G401 (cell line): ENCODE measurements at places on chromosomes 11 and 22. TPM values are rescaled to one million over a fixed set of nuclear protein-coding genes. Genes with fewer than 3 reads are reported as not detected.
A peak's percentile ranks its signal among the peaks of the same experiment; 100 is the strongest.

Gene MS4A12
- total RNA-seq, result not detected in 2 replicates

Gene RAB1B
- 67.8 and 81.8 TPM in 2 replicates for total RNA-seq

Gene MEI1
- not detected in 2 replicates for total RNA-seq

Gene CRYBB2
- 0.86 TPM in 1 of 2 replicates, not detected in the other for total RNA-seq

Gene OR2AT4
- not detected in 2 replicates for total RNA-seq

Gene KDM4E
- total RNA-seq, result 0.20 TPM in 1 of 2 replicates, not detected in the other

DNA sequence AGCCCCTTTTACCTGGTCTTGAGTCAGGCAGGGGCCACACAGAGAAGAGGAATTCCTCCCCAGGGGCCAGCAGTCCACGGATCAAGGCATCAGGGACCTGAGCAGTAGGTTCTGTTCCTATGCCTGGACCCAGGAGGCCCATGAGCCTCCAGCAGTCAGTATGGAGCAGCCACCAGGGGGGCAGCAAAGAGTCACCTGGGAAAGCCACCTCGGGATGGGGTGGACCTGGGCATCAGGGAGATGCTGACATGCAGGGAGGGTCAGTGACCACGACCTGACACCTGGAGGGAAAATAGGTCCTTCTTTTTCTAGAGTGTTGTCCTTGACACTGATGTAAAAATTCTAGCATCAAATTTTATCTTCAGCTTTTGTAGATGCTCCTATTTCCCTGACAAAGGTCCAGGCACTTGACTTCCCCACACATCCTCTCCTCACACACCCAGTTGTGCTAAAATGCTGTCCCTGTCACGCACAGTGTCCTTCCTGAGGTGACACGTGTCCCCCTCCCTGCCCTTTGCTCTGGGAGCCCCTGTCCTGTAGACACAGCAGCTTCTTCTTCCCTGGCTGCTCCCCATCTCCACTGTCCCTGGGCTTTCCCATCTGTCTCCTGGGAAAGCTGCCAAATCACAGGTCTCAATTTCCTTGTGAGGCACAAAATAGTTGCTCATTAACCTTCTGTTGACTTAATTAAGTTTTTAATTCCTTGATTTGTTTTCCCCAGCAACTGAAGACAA lies 70.0 kb upstream of the IGLL5 start:
- peak; percentile 41 for DNase-seq

- peak; percentile 1 for DNase-seq
These were observed 141.4 kb upstream of the E2F8 start for GRCh38 chr11:19382131-19382611.

GRCh38 chr11:64250415-64251015 lies 815 bp upstream of the PLCB3 start:
- no peak for DNase-seq

GRCh38 chr22:47423266-47423665 lies 660.8 kb downstream of the TBC1D22A start:
- no peak for DNase-seq

GRCh38 chr11:43576803-43577521 lies 103.6 kb upstream of the HSD17B12 start:
- peak; percentile 78 for DNase-seq

DNA sequence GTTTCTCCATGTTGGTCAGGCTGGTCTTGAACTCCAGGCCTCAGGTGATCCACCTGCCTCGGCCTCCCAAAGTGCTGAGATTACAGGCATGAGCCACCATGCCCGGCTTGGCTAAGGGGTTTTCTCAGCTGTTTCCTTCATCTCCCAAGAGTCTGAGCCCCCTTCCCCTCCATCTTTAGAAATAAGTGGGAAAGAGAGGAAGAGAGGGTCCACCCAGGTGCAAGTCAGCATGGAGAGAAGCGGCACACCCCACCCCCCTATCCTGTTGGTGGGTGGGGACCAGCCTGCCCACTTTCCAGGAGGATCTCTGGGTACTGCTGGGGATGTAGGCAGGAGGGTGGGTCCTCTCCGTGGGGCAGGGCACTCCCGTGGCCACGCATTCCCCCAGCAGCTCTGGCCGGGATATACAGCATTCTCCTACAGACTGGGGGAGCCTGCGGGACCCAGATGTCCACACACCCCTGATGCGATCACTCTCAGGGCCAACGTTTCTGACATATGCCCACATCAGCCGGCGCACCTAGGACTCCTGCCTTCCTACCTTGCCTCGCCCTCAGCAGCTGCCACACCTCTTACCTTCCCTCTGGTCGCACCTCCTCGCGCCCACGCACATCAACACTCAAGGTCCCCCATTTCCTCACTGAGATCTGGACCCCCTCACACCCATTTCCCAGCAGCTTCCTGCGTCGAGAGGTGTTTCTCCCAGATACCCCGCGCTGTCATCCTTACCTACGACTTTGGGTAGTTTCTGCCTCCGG lies 8.9 kb downstream of the SCARF2 start:
- no peak for DNase-seq

DNA sequence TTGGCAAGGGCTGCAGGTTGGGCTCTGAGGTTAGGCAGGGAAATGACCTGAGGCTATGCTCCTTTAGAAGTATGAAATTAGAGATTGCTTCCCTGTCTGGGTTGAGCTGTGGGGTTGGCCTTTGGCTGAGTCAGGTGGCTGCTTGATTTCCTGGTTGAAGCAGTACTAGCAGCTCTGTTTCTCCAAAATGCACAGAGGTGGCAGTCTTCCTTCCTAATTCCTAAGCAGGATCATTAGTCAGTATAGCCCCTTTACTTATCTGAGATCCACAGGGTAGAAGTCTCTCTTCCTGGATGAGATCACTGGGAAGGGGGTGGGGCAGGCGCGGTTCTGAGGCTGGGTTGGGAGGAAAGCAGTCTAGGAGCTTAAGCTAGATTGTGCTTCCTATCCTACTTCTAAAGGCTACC lies 1917.5 kb downstream of the LRRC4C start:
- DNase-seq, result no peak

- DNase-seq, result no peak
These were observed 2.3 kb upstream of the TCN2 start for GRCh38 chr22:30604723-30605122.

DNA sequence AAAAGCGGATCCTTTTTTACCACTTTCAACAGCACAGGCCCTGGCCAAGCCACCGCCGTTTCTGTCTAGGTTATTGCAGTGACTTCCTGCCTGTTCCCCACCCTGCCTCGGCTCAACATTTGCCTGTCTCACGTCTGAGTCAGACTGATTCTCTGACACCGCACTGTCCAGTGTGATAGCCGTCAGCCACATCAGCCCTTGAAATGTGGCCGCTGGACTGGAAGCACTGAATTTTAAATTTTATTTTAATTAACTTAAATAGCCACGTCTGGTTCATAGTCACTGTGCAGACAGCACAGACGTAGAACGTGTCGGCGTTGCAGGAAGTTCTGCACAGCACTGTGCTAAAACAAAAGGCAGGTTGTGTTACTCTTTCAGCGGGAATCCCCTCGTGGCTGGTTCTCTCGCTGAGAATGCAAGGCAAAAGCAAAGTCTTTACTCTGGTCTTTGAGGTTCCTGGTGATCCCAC lies 56.3 kb upstream of the ADSL start:
- no peak for DNase-seq

GRCh38 chr11:75140269-75141138 lies 10.4 kb upstream of the SLCO2B1 start:
- DNase-seq, result no peak

GRCh38 chr11:6022956-6023355 lies 7.6 kb downstream of the OR56A1 start:
- DNase-seq, result peak; percentile 51

DNA sequence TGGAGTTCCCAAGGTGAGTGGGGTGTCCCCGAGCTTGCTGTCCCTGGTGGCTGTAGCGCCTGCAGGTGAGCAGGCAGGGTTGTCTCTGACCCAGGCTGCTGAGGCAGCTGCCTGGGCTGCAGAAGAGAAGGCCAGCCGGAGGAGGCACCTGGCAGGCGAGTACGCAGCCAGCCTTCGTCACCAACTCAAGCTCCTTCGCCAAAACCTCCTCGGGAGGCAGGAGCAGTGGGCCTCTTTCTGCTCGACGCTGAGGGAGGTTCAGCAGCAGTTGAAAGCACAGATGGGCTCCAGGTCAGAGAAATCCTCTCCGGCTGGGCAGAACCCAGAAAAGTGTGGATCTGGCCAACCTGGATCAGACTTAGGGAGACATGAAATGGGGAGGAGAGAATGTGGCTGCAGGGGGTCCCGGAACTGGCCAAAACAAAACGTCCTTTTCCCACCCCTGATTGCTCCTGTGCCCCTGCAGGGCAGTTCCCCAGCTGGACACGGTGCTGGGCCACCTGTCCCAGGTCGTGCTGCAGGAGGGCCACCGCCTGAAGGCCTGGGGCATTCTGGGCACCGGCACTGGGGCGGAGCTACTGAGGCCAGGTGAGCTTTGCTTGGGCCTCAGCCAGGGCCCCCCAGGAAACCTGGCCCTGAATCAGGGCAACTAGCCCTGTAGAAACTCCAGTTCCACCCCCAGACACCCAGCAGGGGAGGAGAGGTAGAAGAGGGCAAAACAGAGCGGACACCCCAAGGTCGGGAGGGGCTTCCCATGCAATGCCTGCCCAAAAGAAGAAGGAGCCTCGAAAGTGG lies 56.7 kb downstream of the BTG4 start:
- peak; percentile 90 for DNase-seq

DNA sequence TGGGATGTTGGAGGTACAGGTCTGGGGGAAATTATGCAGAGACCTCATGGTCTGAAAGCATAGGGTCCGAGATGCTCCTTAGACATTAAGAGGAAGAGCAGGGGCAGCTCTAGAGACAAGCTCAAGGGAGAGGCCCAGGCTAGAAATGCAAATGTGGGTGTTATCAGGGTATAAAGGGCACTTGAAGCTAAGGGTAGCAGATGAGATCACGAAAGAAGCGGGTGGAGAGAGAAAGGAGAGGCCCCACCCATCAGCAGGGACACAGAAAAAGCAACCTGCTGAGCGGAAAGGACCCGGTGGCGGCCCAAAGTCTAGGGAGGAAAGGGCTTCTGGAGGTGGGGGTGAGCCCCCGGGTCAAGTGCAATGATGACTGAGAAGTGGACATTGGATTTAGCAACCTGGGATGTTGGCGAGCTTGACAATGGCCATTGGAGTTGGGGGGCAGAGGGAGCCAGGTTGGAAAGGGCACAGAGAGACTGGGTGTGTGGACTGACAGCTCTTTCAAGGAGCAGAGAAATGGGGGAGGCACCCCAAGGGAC lies 8.9 kb downstream of the TMPRSS6 start:
- DNase-seq, result no peak

GRCh38 chr11:116643521-116643920 lies 129.3 kb downstream of the BUD13 start:
- no peak for DNase-seq

GRCh38 chr11:116202922-116203321 lies 569.9 kb downstream of the BUD13 start:
- DNase-seq, result no peak

- peak; percentile 87 for DNase-seq
These were observed 12.2 kb downstream of the PHLDB1 start for GRCh38 chr11:118619444-118620197.

GRCh38 chr22:29266564-29267461 lies 968 bp downstream of the RHBDD3 start:
- no peak for DNase-seq

DNA sequence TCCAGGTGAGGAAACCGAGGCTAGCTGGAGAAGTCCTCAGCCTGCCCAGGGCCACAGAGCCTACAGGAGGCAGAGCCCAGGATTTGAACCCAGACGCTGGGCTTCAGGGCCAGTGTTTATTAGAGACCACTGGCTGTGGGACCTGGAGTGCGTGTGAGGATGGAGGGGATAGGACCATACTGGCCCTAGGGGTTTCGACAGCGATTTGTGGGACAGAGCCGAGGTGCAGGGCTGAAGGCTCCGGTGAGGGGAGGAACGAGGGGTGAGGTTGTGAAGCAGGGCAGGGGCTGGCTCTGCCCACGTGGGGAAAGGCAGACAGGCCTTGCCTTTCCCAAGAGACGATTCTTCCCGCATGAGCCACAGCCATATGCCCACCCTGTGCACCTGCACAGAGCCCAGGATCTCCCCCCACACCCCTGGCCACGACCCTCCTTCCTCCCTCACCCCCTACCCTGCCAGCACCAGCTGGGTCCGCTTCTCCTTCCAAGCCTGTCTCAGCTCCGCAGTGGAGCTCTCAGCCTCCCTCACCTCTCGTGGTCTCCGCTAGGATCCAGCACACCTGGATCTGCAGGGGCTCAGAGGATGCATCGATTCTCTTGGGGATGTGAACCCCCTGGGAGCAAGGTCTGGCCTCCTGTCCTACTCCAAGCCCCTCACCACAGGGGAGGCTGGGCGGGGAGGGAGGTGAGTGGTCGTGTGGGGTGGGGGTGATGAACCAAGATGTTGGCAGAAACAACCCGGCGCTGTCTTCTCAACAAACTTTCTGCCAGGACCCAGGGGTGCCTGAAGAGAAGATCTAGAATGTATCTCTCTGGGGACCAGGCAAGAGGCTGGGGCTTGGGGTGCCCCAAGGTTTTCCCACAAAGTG lies 58.4 kb downstream of the RTL6 start:
- DNase-seq, result no peak

- no peak for DNase-seq
These were observed 11.2 kb downstream of the IL10RA start for GRCh38 chr11:117997406-117997805.

DNA sequence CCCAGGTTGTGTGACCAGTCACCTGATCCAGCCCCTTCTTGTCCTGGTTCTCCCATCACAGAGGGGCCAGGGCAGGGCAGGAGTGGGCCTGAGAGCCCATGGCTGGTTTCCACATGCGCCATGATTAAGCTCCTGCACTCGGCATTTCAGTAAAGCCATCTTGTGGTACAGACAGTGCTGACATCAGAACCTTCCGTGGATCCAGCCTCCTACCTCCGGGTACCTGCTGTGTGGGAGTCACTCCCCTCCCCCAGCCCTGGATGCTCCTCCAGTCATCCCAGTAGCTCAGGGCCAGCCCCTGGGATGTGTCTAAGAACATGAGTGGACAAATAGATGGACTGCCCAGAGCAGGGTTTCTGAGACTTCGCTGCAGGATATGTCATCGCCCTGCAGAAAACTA lies 22.1 kb upstream of the MGAT3 start:
- no peak for DNase-seq

GRCh38 chr22:35375031-35375430 lies 5.9 kb upstream of the HMOX1 start:
- DNase-seq, result no peak

GRCh38 chr11:1792461-1792860 lies 28.7 kb upstream of the CTSD start:
- DNase-seq, result no peak

DNA sequence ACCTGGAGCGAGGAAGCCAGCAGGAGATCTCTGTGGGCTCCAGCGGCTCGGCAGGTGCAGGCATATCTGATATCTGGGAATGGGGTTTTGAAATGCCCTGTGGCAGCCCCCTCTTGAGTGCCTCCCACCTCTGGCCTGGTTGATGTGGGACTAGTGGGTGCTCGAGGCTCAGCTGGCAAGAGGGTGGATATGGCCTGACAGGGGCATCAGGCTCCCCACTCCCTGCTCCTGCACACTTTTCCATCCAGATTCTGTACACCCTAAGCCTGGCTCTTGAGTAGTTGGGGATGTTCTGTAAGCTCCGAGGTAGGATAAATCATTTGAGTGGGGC lies 75.0 kb downstream of the SCN3B start:
- DNase-seq, result no peak
